ENCODE measurements at places on chromosomes 2 and 18. TPM values are rescaled to one million over a fixed set of nuclear protein-coding genes. Genes with fewer than 3 reads are reported as not detected.
A peak's percentile ranks its signal among the peaks of the same experiment; 100 is the strongest.

DNA sequence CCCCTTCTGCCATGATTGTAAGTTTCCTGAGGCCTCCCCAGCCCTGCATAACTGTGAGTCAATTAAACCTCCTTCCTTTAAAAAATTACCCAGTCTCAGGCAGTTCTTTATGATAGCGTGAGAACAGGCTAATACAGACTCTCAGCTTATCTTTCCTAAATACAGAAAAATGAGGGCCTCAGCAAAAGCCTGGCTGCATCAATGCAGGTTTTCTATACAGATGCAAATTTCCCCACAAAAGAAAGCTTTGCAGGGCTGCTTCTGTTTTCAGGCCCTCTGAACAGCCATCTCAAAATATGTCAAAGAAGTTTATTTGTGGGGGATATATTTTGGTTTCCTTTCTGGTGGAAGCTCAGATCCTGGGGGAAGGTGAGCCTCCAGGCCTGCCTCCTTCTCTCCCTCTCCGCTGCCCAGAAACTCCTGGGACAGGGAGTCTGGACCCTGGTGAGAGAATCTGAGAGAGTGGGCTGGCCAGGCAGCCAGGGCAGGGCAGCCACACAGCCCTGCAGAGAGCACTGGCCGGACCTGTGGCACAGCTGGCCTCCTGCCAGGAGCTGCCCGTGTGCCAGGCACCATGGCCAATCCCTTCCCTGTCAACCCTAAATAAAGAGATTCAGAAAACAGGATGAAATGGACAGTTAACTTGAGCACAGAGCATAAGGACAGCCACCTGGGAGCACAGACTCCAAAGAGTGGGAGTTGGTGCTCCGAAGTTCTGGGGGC lies 21.6 kb upstream of the AGXT start:
- no peak overlapping the region for H3K27ac ChIP-seq
- no peaks in the 10 kb centered on the region for H3K36me3 ChIP-seq
- H3K4me3 ChIP-seq: no peak overlapping the region
- peak; percentile 47 for DNase-seq
- no peaks in the 10 kb centered on the region for H3K27me3 ChIP-seq

- no peak overlapping the region for H3K27ac ChIP-seq
- DNase-seq: no peak
- H3K27me3 ChIP-seq: no peaks in the 10 kb centered on the region
- no peaks in the 10 kb centered on the region for H3K36me3 ChIP-seq
- H3K4me1 ChIP-seq: no peaks in the 10 kb centered on the region
Observed at GRCh38 chr2:122530814-122531213, 775.4 kb downstream of the TSN start.

GRCh38 chr2:157431176-157431575 lies 12.7 kb downstream of the CYTIP start:
- H3K4me1 ChIP-seq: no peaks in the 10 kb centered on the region
- no peaks in the 10 kb centered on the region for H3K36me3 ChIP-seq
- H3K4me3 ChIP-seq: no peak overlapping the region
- no peak overlapping the region for H3K27ac ChIP-seq

- DNase-seq: no peak
- H3K27ac ChIP-seq: no peak overlapping the region
- peaks cover 9% of the 10 kb centered on the region for H3K4me1 ChIP-seq
- H3K4me3 ChIP-seq: no peak overlapping the region
- H3K36me3 ChIP-seq: no peaks in the 10 kb centered on the region
Observed at GRCh38 chr2:157903626-157904025, 27.5 kb upstream of the ACVR1 start.

GRCh38 chr2:196592331-196592910 lies 47.1 kb upstream of the CCDC150 start:
- H3K36me3 ChIP-seq: no peaks in the 10 kb centered on the region
- peak; percentile 53 for DNase-seq
- H3K4me1 ChIP-seq: no peaks in the 10 kb centered on the region
- no peaks in the 10 kb centered on the region for H3K27me3 ChIP-seq

GRCh38 chr2:86426271-86426670 lies 14.9 kb upstream of the KDM3A start:
- H3K36me3 ChIP-seq: no peaks in the 10 kb centered on the region
- no peak overlapping the region for H3K4me3 ChIP-seq
- H3K27ac ChIP-seq: no peak overlapping the region
- DNase-seq: no peak
- H3K4me1 ChIP-seq: no peaks in the 10 kb centered on the region

- DNase-seq: peak; percentile 44
- H3K36me3 ChIP-seq: no peaks in the 10 kb centered on the region
- peaks cover 18% of the 10 kb centered on the region for H3K4me1 ChIP-seq
Observed at GRCh38 chr18:50560681-50561629, 1.1 kb downstream of the MAPK4 start.

DNA sequence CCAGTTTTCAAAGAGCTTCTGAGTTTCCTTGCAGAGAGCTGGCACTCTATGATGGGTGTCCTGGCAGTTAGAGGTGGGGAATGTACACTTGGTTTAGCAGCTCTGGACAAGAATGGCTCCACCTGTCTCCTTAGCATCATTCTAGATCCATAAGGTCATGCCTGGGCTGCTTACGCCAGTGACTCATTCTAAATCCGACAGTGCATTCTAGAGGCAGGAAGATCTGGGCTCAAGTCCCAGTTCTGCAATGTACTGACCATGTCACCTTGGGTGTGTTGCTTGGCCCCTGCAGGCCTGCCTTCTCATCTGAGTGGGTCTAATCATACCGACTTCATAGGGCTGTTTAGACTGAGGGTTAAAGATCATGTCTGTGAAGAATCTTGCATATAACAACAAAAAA lies 46.5 kb downstream of the PTGR3 start:
- no peaks in the 10 kb centered on the region for H3K36me3 ChIP-seq
- H3K27ac ChIP-seq: no peak overlapping the region
- H3K4me1 ChIP-seq: peaks cover 3% of the 10 kb centered on the region
- no peak for DNase-seq
- no peaks in the 10 kb centered on the region for H3K27me3 ChIP-seq

DNA sequence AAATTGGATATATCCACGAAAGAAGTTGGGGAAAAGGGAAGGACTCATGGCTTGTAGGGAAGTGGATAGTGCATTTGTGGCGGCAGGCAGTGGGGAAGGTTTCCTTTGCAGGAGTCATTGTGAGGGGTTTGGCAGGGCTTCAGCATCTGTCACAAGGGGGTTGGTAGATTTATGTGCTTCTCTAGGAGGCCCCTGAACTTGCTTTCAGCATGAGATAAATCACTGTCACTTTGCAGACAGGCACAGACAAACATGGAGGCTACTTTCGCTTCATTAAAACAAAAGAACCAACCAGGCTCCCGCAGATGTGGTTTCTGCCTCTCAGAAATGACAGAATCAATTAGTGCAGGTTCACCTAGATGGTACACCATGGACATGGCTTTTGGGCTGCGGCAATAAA lies 340.7 kb downstream of the TGIF1 start:
- no peaks in the 10 kb centered on the region for H3K4me1 ChIP-seq
- no peaks in the 10 kb centered on the region for H3K27me3 ChIP-seq

DNA sequence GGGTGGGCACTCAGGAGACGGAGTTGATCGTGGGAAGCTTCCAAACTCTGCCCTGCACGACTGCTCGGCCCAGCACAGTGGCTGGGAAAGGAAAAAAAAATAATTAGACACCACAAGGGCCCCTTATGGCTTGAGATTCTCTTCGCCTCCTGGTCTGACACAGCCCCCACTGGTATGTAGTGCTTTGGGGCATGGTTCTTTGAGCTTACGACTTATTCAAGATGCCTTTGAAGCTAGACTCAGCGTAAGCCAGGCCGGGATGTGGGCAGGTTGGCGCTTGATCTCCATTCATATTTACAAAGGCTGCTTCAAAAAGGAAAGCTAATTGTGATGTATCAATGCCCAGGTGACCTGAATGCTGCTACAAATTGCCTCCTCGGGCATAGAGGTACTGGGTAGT lies 50.5 kb downstream of the CXCR4 start:
- H3K27me3 ChIP-seq: no peaks in the 10 kb centered on the region
- H3K27ac ChIP-seq: no peak overlapping the region
- no peaks in the 10 kb centered on the region for H3K36me3 ChIP-seq
- H3K4me3 ChIP-seq: no peak overlapping the region

DNA sequence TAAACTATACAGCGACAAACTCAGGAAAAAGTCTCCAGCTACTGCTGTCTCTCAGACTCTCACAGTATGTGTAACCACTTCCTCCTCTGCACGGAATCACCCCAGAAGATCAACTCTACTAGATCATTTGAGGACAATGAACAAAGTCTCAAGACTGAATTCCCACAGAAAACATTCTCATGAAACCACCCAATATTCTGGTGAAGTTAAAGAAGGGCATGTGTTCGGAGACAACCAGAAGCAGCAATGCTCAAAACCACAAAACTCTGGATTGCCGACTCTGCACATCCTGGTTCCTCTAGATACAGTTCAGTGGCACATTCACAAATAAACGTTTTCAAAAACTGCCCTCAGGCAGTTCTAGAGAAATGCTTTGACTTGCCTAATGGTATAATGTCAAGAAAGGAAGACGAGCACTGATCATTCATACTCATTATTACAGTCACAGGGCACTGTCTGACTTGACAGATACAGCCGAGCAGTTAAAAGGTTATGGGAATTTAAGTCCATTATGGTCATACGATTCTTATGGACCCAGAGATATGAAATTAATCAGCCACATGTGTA lies 91.9 kb upstream of the STK17B start:
- no peak for DNase-seq
- no peaks in the 10 kb centered on the region for H3K27me3 ChIP-seq
- no peak overlapping the region for H3K4me3 ChIP-seq

DNA sequence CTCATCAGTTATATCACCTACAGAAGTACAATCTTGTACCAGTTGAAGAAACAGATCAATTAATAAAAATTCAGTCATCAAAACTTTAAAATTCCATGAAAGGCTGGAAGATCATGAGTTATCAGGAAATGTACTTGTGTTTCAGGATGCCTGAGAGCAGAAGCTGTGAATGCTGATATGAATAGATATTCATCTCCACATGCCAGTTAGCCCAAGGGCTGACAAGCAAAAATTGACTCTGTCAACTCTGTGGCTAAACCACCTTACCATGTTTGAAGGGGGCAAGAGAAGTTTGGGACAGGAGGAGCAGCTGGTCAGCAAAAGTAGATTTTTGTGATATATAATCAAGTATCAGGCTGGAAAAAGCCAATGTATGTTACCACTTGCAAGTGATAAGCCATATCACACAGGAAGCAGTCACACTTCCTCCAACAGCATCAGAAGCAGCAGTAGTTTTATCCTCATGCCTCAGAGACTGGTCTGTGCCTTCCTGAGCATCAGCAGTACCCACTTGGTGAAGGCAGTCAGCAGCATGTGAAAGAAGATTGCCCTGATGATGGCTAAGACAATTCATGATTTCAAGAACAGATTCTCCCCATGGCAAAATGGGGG lies 328.2 kb upstream of the CNTNAP5 start:
- no peak overlapping the region for H3K27ac ChIP-seq
- H3K4me3 ChIP-seq: no peak overlapping the region
- H3K4me1 ChIP-seq: no peaks in the 10 kb centered on the region
- no peaks in the 10 kb centered on the region for H3K36me3 ChIP-seq
- DNase-seq: no peak

DNA sequence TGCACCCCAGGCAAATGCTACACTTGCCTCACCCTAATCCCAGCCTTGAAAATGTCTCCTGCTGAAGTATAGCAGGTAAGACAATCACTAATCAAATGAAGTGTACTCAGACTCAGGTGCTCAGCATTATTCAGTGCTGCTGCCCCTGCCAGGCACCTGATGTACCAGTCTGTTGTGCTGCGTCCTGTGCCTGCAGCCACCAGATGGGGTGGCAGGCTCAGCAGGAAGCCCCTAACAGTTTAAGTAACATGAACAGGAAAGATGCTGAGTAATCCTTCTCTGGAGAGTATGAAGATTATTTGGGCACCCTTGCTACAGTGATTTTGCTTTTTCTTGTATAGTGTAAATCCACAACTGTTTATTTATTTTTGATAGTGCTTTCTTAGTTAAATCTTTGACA lies 69.1 kb downstream of the TACR1 start:
- DNase-seq: no peak
- no peak overlapping the region for H3K27ac ChIP-seq
- H3K36me3 ChIP-seq: no peaks in the 10 kb centered on the region
- no peaks in the 10 kb centered on the region for H3K4me1 ChIP-seq

- H3K4me1 ChIP-seq: peaks cover 7% of the 10 kb centered on the region
- no peaks in the 10 kb centered on the region for H3K27me3 ChIP-seq
- no peak overlapping the region for H3K27ac ChIP-seq
- DNase-seq: no peak
Observed at GRCh38 chr2:10490806-10491291, 42.7 kb upstream of the ODC1 start.

DNA sequence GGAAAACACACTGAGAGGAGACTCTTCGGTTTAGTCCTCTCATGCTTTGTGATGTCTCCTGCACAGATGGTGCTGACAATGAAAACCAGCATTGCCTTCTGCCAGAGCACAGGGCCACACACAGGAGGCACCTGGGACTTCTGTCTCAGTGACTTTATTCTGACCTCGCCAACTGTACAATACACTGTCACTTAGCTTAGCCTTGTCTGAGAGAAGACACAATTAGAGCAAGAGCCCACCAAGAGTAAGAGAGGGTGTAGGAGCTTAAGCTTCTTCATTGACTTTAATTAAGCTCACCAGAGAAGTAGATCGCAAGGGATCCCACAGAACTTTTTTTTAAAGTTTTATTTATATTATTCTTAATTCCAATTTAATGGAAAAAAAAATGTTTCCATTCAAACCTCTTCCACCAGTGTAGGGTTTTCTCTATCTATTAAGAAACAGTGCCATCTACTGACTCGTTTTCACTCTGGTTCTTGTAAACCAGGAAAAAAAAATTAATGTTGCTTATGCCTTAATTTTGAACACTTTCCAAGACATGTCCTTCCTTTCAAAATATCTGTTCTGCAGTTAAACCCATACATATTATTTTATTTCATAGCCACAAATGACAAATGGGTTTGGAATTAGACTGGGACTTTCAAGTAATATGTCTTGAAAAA lies 42.4 kb upstream of the DDX18 start:
- H3K4me1 ChIP-seq: no peaks in the 10 kb centered on the region
- no peak for DNase-seq
- H3K4me3 ChIP-seq: no peak overlapping the region
- H3K36me3 ChIP-seq: no peaks in the 10 kb centered on the region

Gene RRM2
- 0.75 TPM for total RNA-seq

Gene PAX3
- not detected for total RNA-seq

Gene SERPINB4
- not detected for total RNA-seq

Gene CRYGC
- not detected for total RNA-seq

Gene CHRNG
- not detected for total RNA-seq

Gene SCYGR4
- not detected for total RNA-seq

Gene NT5C1B
- total RNA-seq: not detected
